Activated CD4-positive, alpha-beta memory T cell treated with anti-CD3 and anti-CD28 coated beads for 36 hours (primary cell): ENCODE measurements at places on chromosomes 5 and 9. TPM values are rescaled to one million over a fixed set of nuclear protein-coding genes. Genes with fewer than 3 reads are reported as not detected.

DNA sequence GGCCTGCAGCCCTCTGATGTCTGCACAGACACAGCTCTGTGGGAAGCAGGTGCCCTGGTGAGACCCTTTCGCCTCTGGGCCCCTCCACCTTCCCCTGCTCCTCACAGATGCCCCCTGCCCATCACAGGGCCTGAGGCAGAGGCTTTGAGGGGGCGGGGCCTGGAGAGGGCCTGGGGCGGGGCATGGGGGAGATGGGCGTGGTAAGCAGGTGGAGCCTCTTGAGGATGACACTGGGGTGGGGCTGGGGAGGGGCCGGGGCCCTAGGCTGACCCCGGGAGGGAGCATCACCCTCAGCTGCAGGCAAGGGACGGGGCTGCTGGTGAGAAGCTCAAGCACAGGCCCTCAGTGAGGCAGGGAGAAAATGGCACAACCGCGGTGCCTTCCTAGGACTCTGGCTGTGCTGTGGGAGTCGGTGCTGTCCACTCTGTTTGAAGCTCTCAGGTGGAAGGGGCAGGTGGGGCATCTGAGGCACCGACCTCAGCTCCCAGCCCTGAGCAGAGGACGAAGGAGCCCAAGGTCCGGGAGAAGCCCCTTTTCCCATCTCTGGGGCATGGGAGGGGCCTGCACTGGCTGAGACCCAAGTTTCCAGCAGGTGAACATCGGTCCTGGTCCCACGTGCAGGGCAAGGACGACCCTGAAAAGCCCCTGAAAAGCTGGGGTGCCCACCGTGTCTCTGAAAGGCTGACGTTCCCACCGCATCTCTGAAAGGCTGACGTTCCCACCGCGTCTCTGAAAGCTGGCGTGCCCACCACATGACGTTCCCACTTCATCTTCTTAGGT is 17.5 kb upstream of the SLC9A3 start:
- no peak for DNase-seq
- H3K27ac ChIP-seq: no peak overlapping the region
- no peaks in the 10 kb centered on the region for H3K27me3 ChIP-seq

- no peak overlapping the region for H3K4me3 ChIP-seq
- no peak overlapping the region for H3K27ac ChIP-seq
- H3K4me1 ChIP-seq: no peaks in the 10 kb centered on the region
- DNase-seq: no peak
- no peaks in the 10 kb centered on the region for H3K27me3 ChIP-seq
Observed at GRCh38 chr5:62642468-62642867, 63.8 kb downstream of the LRRC70 start.

DNA sequence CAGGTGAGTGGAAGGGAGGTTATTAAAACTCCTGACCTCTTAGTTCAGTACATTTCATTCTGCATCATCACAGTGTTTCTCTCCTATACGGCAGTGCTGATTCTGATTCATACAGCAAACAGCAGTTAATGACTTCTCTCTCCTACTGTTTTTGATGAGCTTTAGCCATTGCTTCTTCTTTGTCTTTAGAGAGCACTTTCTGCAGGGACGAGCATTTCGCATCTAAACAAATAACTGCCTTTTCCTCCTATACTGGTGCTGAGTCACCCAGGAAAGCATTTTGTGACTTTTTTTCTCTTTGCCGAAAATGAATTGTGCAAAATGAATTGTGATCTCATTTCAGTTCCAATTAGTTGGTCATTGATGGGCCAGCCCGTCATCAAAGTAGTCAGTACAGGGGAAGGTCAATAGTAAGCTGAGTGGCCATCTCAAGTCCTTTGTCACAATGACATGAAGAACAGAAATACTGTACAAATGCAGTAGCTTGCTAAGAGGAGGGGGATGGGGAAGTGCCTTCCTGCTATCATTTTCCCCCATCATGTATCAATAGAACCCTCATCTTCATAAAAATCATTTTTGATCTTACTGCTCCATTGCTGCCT is 98.5 kb downstream of the INSYN2B start:
- no peaks in the 10 kb centered on the region for H3K27me3 ChIP-seq
- no peaks in the 10 kb centered on the region for H3K4me1 ChIP-seq
- H3K27ac ChIP-seq: no peak overlapping the region

- H3K27me3 ChIP-seq: no peaks in the 10 kb centered on the region
- H3K4me3 ChIP-seq: no peak overlapping the region
- no peak overlapping the region for H3K27ac ChIP-seq
- H3K36me3 ChIP-seq: no peaks in the 10 kb centered on the region
- DNase-seq: no peak
Observed at GRCh38 chr9:81022177-81022576, 667.2 kb downstream of the TLE1 start.

The EQTN gene
- not detected for total RNA-seq

The GAS1 gene
- 0.26 TPM for total RNA-seq

The STK32A gene
- not detected for total RNA-seq
